ENCODE measurements at places on chromosomes 2 and 18. TPM values are rescaled to one million over a fixed set of nuclear protein-coding genes. Genes with fewer than 3 reads are reported as not detected.

DNA sequence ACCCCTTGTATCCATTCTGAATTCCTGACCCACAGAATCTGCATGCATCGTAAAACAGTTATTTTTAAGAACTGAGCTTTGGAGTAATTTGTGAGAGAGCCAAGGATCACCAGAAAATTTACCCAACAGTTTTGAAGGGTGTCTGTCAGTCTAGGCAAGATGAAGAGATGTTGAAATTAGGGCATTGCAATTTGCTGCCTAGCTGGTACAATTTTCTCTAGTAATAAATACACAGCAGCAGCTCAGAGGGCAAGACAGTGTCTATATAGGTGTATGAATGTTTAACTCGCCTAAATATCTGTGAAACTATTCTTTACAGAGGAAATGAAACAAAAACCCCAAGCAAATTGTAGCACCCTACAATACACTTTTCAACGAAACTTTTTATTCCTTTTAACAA lies 377.8 kb upstream of the POU3F3 start:
- DNase-seq: no peak

Gene SDC1
- total RNA-seq: 136 TPM

- no peak for DNase-seq
Measured at GRCh38 chr2:980176-980575, 29.5 kb downstream of the SNTG2 start.

DNA sequence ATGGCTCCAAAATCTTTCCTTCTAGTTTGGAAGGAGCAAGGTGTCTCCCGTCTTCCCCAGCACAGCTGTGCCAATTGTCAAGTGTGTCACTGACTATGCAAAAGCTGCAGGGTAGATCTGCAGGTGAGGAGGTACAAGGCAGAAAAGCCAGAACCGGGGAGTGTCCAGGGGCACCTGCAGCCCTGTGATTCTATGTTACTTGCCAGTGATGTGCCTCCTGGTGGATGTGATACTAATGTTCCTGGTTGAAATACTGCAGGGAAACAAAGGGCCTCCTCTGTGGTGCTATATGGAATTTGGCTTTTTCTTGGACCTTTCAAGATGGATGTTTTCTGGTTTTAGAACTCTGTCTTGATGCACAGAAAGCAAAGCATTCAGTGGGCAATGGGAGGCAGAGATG lies 80.3 kb downstream of the ST6GAL2 start:
- no peak for DNase-seq

- DNase-seq: no peak
Measured at GRCh38 chr2:227293531-227293930, 31.5 kb upstream of the MFF start.

- no peak for DNase-seq
Measured at GRCh38 chr18:32753656-32754260, 19.1 kb downstream of the KLHL14 start.

- DNase-seq: peak; percentile 83
Measured at GRCh38 chr2:181656450-181657291, at the start of gene CERKL. TSS of gene CERKL (minus strand) at chr2:181657105. CDS start at chr2:181657006, 99 bp downstream.

Gene UGT1A5
- 7.1 TPM for total RNA-seq

Gene DOK1
- total RNA-seq: 2.5 TPM

Gene SLC30A3
- total RNA-seq: 0.24 TPM

Gene PELI1
- total RNA-seq: 26.2 TPM

GRCh38 chr18:77529492-77530176 lies 280.0 kb downstream of the GALR1 start:
- no peak for DNase-seq

Gene SKOR2
- total RNA-seq: not detected

- no peak for DNase-seq
Measured at GRCh38 chr18:12342661-12343060, 34.4 kb downstream of the AFG3L2 start.

Gene IL1RL2
- 0.68 TPM for total RNA-seq

DNA sequence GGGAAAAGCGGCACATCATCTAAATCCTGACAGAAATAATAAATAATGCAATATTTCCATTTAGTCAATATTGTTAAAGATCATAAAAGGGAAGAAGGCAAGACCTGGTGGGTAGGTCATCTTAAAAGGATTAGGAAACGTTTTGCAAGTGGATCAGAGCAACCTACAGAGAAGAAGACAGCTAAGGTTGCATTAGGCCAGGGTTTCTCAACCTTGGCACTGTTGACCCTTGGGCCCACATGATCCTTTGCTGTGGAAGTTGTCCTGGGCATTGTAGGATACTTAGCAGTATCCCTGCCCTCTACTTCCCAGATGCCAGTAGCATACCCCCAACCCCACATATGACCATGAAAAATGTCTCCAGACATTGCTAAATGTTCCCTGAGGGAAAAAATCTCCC lies 55.0 kb downstream of the KLF7 start:
- no peak for DNase-seq

DNA sequence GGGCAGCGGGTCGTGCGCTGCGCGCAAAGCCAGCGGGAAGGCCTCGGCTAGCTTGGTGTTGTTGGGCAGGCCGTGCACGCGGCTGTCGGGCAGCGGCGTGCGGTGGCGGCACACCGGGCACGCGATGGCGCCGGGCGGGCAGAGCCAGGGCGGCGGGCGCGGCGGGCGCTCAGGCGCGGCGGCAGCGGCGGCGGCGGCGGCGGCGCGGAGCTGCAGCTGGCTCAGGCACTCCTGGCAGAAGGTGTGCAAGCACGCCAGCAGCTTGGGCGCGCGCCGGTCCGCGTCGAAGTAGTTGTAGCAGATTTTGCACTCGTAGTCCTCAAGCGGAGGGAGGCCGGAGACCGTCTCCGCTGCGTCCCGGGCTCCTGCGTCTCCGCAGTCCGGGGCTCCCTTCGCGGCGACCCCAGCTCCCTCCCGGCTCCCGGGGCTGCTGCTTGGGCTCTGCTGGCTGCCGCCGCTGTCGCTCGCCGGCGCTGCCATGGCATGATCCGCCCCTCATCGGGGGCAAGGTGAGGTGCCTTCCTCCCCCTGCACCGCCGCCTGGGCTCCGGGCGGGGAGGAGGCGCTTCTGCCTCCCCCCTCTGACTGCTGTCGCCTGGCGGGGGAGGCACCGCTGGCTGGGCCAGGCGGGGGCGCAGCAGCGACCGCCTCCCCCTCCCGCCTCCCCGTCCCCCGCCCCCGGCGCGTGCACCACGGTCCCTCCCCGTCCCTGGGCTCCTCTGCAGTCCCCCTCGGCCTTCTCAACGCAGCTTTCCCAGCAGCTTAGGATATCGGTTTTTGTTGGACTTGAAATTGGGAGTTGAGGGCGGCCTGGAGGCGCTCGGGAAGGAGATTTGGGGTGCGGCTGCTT lies 21.0 kb upstream of the PAX3 start:
- DNase-seq: peak; percentile 52

Gene CCDC93
- total RNA-seq: 57.3 TPM

GRCh38 chr18:5678779-5679406 lies 135.1 kb upstream of the EPB41L3 start:
- DNase-seq: no peak

Gene RAB3GAP1
- total RNA-seq: 47.6 TPM

DNA sequence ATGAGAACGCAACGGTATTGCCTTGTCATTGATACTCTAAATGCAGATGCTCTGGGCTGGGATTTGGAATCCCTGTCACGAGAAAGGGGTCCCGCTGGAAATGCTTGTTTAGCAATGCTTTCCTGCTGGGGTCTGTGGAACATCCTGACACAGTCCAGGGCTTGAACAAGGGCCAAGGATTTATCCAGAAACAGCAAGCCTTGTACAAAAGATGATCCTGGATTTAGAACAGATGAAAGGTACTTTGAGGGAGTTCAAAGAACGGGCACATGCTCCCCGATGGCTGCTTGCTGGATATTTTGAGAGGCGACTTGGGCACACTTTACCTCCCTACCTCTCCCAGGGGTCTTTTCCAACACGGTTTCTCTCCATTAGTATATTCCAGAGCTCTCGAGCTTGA lies 108.1 kb upstream of the CELF4 start:
- DNase-seq: no peak

DNA sequence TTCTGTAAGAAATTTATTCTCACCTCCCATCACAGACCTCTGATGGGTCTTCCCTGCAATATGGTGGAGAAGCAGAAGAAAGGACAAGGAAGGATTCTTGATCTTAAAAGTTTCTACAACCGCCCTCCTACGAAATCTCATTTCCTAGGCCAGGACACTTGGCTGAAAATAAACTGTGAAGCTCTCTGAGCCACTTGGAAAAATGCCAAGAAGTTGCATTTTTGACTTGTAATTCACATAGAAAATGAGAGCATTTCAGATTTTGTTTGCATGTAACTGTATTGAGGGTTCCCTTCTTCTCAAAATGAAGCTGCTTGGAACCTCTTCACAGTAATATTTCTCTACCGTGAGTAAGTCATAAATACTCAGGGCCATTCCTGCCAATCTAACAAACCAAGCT lies 458.3 kb upstream of the SLC14A2 start:
- DNase-seq: no peak

- DNase-seq: no peak
Measured at GRCh38 chr2:234072454-234072853, 22.0 kb downstream of the SPP2 start.

DNA sequence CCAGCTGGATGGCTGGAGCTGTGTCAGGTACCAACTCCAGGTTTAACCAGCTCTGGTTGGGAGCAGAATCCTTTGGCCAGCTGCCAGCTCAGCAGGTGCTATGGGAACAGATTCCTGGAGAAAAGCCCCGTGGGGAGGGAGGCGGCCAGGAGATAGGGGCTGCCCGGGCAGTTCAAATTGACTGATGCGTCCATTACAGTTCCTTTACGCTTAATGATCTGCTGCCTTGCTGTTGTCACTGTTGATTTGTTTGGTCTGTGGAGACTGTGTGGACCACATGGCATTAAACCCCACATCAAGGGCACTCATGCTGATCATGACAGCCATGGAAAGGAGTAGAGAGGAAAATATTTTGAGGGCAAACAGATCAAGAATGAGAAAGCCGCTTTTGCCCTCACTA lies 200.0 kb downstream of the TSN start:
- no peak for DNase-seq

DNA sequence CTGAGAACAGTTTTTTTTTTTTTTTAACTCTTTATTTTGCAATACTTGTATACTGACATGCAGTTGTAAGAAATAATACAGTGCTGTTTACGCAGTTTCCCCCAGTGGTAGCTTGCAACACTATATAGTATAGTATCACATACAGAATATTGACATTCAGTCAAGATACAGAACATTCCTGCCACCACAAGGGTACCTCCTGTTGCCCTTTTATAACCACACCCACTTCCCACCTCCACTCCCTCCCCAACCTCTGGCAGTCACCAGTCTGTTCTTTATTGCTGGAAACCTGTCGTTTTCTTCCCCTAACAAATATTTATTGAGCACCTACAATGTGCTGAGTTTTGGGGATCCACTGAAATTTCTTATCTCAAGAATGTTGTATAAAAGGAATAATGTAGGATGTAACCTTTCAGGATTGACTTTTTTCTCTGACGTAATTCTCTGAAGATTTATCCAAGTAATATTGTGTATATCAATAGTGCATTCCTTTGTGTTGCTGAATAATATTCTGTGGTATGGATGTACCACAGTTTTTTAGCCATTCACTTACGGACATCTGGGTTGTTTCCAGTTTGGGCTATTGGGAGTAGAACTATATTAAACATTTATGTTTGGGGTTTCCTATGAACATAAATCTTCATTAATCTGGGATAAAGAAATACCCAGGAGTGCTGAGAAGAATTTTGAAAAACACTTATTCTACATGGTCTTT lies 51.4 kb upstream of the EML6 start:
- DNase-seq: no peak

All from Calu3 (cell line).